ENCODE measurements at places on chromosomes 5 and 9.

DNA sequence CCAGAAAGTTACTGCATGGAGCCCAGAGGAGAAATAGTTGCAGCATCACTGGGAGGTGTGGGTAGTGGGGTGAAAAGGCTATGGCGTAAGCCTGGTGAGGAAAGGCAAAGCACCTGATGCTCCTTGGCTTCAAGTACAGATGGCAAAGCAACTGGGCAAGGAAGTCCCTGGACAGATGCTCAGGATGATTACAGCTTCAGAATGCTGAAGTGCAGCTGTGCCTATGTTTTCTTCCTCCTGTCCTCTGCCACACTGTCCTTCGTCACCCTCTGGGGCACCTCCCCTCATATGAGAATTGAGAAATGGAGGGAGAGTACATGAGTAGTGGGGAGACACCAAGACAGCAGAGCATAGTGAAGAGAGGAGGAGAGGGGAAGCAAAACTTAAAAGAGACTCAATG lies 328.0 kb downstream of the PDE4D start:
- no peak for ATAC-seq

DNA sequence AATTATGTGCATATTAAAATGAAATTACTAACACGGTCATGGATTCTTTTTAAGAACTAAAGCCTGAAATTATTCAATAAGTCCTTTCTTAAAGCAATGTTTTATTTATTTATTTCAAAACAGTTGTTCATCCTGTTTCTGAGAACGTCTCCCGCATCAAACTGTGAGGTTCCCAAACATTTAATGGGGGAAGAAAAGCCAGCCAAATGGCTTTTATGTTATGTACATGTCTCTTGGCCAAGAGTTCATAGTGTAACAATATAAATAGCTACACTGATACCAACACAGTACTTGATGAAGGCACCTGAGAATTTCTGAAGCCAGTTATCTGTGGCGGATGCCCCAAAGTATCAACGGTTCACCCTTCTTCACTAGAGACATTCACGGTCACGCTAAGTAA lies 15.7 kb downstream of the TTF1 start:
- no peak for ATAC-seq

- ATAC-seq: peak; percentile 52
Measured at GRCh38 chr5:137075163-137075970, 423.8 kb downstream of the SPOCK1 start.

GRCh38 chr9:91902475-91903125 lies 47.4 kb downstream of the ROR2 start:
- no peak for ATAC-seq

- no peak for ATAC-seq
Measured at GRCh38 chr5:90022002-90022710, 387.4 kb downstream of the CETN3 start.

- ATAC-seq: no peak
Measured at GRCh38 chr5:66932457-66932856, 264.1 kb downstream of the CD180 start.

DNA sequence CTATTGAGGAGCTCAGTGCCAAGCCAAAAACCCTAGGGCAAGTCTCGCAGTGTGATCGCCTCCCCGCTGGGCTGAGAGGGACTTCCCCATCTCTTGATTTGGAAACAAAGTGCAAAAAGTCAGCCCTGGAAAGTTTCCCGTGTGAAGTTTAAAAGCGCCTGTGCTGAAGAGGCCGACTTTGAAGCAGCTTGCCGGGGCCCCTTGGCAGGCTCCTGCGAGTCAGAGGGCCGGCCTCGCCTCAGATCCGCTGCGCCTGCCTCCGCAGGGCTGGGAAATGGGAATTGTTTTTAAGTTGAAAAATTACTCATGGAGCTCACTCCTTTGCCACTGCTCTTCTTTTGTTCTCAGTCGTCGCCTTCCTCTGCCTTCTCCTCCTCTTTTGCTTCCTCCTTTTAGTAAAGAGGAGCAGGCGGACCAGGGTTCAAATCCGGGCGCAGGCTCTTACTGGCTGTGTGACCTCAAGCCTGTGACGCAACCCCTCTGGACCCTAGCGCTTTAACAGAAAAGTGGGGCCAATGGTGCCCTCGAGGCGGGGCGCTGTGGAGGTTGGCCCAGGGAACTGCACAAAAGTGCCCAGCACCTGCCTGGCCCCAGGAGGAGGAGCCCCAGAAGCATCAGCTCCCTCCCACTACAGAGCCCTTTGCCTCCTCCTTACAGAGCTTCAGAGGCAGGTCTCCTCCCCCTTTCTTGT lies 14.7 kb upstream of the LHX2 start:
- ATAC-seq: peak; percentile 66

DNA sequence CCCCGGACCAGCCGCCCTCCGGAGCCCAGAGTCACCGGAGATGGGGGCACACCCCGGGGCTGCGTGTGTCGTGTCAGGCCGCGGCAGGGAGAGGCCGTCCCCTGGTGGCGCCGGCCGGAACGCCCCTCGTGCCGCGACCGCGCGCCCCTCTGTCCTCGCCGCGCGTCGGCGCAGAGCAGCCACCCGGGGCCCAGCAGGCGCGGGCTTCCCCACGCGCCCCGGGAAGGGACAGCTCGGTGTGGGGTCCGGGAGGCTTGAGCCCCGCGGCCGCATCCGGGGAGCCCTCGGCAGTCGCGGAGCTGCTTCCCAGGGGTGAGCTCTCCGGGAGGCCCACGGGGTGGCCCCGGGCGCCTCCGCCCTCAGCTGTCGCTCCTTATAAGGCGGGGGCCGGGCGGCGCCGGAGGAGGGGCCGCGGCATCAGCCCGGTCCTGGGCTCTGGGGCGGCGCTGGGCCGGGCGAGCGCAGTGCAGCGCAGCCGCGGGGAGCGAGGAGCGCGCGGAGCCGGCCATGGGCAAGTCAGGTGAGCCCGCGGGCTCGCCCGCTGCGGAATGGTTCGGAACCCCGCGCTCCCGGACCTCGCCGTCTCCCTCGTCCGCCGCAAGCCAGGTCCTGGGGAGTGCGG lies at the start of gene GLIPR2:
GLIPR2 (plus strand) TSS at position 462 of the 622 bp plus-strand sequence; CDS start at position 508, 46 bp downstream.
- peak; percentile 99 for ATAC-seq

- no peak for ATAC-seq
Measured at GRCh38 chr5:7808998-7809397, 41.9 kb downstream of the CFAP90 start.

DNA sequence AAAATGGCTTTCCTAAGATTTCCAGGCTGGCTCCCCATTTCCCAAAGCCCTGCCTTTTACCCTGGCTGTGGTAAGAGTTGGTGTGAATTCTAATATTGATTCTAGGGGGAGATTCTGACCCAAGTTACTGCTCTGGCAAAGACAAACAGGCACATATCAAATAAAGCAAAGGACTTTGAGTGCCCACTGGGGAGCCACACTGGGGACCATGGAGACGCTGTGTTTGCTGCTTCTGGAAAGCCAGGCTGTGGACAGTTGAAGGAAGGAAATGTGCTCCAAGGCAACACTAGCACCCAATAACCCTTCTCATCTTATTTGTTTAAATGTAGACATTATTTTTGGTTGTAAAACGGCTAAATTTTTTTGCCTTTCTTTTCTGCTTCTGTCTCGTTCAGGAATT lies 78.7 kb downstream of the SNCAIP start:
- ATAC-seq: no peak

DNA sequence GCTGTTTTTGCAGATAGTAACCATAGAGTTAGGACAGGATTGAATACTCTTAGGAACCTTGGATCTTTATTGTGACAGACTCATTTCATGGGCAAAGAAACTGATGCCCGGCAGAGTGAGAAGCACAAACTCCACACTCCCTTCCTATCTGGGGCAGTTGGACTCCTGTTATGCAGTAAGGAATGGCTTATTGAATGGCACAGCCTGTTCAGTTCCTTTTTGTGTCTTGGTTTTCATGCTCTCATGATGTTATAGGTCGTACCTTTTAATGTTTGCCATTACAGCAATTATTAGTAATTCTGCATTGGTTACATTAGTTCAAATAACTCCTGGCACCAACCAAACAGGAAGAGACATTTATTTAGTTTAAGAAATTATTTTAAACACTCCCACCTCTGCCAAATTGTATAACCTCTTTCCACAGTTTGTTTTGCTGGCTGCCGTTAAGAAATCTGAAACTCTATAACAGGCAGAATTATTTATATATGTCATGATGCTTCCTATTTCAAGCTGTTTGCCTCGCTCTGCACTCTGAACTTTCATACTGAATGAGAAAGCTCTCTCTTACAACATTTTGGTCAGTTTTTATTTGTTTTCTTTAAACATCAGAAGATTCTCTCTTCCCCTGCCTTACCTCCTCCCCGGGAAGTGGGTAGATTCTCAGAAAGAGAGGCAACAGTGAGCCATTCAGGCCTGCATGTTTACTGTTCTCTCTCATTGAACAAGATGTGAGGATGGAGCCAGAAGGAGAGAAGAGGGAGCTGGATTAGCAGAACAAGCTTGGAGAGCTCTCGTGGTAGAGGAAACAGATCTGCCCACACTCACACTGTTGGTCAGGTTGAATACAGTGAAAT lies 144.4 kb downstream of the ARHGEF28 start:
- ATAC-seq: no peak

DNA sequence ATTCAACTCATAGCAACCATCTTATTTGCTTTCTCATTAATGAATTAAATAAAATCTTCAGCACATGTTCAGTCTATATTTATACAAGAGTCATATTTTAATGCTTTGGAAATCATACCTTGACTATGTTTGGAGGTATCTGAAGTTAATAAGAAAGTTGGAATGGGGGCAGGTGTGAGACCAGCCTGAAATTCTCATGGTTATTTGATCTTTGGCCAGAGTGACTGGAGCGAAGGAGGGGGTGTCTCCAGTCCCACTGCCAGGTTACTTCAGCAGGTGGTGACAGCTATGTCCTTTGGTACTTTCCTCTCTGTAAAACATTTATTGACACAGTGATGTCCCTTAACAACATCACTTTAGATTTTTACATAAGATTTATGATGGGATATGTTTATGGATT lies 318.1 kb upstream of the SGCD start:
- no peak for ATAC-seq

- no peak for ATAC-seq
Measured at GRCh38 chr5:2391566-2391965, 359.9 kb downstream of the IRX2 start.

- no peak for ATAC-seq
Measured at GRCh38 chr5:145921211-145921610, 15.2 kb upstream of the SH3RF2 start.

DNA sequence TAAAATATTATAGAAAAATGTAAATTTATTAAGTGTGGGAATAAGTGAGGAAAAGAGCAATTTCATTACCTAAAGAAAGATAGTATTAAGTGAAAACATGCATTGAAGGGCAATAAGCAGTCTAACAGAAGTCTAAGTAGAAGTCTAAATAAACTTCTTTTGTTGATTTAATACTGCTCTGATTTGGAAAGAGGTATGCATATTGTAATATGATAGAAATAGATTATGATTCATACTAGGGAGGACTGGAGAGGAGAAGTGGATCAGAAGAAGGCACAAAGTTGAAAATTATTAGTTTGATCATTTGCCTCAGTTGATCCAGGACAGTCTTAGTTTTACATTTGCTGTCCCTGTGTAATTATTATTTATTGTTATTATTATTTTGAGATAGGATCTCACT lies 6.6 kb upstream of the ERBIN start:
- no peak for ATAC-seq

GRCh38 chr5:24642022-24642421 lies 2.8 kb downstream of the CDH10 start:
- no peak for ATAC-seq

DNA sequence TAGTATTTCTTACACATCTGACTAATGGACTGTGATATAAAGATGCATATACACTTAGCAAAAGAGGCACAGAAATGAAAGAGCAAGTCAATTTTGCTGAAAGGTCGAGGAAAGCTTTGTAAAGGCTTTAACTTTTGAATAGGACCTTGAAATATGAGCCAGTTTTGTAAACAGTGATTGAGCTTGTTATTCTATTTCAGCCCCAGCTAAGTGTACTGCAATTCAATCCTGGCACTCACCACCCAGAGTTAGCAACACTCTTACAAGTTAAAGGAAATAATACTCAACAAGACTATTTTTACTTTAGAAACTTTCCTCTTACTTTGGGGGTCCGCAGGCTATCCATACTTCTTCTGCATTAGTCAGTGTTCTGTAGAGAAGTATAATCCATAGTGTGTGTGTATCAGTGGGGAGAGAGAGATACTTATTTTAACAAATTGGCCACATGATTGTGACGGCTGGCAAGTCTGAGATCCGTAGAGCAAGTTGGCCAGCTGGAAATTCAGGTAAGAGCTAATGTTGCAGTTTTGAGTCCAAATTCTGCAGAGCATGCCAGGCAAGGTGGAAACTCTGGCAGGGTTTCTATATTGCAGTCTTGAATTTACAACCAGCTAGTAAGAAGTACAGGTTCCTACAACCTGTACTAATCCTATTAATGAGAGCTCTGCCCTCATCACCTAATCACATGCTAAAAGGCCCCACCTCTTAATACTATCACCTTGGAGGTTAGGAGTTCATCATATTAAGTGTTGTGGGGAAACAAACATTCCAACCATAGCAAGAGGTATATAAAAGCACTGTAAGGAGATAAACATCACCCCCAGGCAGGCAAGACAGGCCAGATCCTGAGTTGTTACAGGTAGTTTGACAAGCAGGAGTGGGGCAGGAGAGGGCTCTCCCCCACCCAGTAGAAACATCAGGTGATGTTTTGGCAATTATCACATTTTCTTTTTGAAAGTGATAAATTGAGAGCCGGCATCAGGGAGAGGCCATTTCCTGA lies 33.6 kb downstream of the IL7R start:
- ATAC-seq: no peak

GRCh38 chr9:135088348-135088978 lies 995 bp downstream of the OLFM1 start:
- ATAC-seq: no peak

DNA sequence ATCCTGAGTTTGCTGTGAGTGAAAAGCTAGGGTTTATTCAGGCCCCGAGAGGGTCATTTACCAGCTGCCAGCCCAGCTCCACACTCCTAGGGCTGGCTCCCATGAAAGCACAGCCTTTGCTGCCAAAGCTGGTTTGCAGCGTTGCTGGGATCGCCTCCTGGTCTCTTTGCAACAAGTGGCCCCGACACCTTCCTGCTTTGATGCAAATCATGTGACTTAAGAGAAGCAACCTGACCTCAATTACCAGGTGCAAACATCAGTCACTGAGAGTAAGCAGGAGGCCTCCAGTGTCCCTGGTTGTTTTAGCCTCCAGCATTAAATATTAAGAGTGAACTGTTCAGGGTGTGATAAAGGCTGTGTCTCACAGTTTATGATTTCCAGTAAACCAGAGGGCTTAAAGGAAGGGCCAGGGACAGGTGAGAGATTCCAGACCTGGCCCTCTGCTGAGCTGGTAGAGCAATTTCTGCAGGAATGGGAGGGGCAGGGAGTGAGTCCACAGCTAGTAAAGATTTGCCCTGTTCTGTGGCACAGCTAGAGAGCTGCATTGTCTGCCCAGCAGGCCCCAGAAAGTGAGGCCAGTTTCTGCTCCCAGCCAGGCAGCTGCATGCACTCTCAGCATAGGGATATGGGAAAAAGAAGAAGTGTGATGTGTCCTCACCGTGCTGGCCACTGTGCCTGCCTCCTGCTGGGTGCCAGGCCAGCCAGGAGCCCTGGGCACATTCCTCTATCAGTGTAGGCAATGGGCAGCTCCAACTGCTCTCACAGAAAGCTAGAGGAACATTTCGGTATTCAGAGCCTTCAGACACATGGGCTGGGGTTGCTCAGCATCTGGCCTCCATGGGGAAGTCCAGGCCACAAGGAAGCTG lies 58.0 kb downstream of the SLC22A5 start:
- ATAC-seq: peak; percentile 30
